Stromal cell of bone marrow (primary cell): ENCODE measurements at places on chromosomes 2 and 18.

- no peak for DNase-seq
These were observed 1809.0 kb downstream of the SUCLG1 start for GRCh38 chr2:82650038-82650437.

GRCh38 chr2:227365833-227366232, 13.3 kb downstream of the TM4SF20 start:
- DNase-seq: no peak

- no peak for DNase-seq
These were observed 14.9 kb downstream of the ICOS start for GRCh38 chr2:203951366-203951902.

DNA sequence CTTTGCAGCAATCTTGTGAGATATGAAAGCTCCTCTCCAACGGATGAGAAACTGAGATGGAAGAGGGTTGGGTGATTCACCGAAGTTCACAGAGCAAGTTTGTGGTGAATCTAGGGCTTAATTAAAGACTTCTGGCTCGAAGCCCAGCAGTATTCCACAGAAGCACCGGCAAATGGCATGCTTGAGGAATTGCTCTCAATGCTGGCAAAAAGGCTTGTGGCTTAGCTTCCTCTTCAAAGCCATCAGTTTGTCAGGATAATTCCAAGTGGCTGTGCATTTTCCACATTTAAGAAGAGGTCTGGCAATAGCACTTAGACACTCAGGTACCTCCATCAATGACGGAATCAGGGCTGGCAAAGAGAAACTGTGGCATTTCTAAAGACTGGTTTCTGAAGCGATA, 98.7 kb upstream of the SLC66A3 start:
- peak; percentile 85 for DNase-seq
